ENCODE measurements at places on chromosomes 5 and 9.

DNA sequence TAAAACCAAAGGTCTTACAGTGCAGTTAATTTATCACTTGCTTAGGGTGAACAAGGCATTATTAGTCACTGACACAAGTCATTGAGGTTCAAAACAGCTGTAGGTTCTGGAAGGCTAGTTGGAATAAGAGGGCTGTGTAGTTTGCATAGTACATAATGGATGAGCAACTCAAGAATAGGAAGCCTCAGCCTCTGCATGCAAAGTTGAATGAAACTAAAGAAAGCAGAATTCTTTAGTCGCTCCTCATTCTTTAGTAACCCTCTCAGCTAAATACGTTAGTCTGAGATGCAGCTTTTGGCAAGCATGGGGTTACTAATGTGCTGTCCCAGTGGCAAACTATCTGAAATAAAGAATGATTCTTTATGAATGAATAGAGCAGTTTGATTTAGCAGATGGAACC is 74.2 kb downstream of the ADGRV1 start:
- no peak for DNase-seq

GRCh38 chr5:149062371-149063016 is 368 bp downstream of the SH3TC2 start:
- DNase-seq, result no peak

DNA sequence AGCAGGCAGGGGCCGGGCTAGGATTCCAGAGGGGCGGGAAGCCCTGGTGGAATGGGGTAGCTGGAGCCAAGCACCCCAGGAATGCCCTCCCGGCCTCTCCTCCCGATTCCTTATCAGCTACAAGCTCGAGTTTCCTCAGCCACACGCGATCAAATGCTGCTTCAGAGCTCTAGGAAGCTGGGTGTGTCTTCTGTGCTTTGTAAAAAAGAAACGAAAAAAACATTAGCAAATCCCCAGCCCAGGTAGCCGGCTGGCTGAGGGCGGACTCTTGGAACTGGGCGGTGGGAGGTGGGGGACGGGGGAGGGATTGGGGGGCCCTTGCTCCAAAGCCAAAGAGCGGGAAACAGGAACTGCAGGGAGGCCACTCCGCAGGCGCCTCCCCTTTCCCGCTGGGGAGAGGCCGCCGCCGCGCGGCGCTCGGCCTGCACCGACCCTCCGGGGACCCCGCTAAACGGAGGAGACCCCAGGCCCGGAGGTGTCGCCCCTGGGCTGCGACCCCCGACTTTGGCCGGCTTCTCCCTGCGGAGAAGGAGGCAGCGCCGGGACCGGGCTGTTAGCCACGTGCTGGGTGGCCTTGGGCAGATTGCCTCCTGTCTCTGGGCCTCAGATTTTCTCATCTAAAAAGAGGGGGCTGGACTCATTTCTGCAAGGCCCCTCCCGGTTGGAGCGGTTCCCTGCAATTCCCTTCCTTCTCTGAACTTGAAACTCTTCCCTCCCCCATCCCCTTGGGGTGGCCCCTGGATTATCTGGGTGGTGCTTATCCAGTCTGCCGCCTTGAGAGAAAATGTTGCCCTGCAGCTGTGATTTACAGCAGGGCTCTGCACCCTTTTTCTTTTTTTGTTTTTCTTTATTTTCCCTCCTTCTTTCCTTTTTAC is 40.9 kb upstream of the FABP6 start:
- no peak for DNase-seq

GRCh38 chr9:20619487-20620200 is 2.7 kb downstream of the MLLT3 start:
- DNase-seq, result peak; percentile 5

DNA sequence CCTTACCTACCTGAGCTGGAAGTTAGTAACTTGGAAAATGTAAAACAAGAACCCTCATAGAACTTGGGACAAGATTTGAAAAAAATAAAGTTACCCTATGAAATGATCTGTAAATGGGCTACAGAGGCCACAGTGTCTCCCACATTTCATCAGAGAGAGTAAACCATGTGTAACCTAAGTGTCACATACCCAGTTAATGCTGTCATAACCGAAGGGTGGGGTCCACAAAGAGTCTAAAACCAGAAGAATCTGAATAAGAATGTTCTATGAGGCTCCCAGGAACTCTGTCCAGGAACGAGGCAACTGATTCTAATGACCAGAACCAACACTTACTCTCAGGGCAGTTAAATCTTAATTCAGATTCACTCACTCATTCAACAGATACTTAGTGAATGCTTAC is 1.0 kb upstream of the FAM13B start:
- DNase-seq, result no peak

DNA sequence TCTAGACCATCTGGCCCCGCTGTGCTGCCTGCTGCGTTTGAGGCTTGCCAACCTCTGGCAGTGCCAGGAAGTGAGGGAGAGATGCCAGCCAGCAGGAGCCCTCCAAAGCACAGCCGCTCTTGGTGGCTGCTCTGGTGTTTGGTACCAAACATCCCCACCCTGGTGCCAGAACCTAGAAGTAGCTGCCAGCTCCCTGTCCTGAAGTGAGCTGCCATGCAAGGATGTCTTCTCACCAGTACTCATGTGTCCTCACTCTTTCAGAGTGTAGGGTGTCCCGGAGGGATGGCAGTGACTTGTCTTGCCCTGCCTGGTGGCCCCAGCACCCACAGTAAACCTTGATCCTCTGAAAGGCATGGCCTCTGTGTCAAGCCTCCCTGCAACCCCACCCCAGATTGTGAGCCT is 43.4 kb downstream of the AMBP start:
- no peak for DNase-seq

DNA sequence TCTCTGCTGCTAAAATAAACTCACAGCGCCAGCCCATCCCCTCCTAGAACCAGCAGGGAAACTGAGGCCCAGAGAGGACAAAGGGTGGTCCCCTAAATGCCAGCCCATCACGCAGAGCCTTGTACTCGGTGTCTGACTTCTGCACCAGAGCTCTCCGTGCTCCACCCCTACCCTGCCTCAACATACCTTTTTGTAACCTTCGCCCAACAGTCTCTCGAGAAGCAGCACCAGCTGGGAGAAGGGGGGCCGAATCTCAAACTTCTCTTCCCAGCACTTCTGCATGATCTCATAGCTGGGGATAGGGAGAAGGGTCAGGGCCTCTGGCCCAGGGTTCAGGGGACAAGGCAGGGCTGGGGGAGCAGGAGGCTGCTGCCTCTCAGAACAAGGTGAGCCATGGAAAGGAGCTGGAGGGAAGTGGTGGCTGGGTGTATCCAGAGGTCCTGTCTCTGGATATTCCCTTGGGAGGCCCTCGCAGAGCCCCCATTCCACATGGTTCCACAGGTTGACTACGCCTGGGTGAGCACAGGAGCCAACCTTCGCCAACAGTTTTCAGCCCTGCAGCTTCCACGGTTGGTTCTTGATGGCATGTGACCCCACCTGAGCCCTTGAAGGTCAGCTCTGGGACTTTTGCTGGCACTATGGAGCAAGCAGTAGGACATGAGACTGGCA is 32.3 kb upstream of the CSF1R start:
- DNase-seq, result no peak

GRCh38 chr5:56987171-56987570 is 35.2 kb upstream of the MIER3 start:
- DNase-seq, result no peak

DNA sequence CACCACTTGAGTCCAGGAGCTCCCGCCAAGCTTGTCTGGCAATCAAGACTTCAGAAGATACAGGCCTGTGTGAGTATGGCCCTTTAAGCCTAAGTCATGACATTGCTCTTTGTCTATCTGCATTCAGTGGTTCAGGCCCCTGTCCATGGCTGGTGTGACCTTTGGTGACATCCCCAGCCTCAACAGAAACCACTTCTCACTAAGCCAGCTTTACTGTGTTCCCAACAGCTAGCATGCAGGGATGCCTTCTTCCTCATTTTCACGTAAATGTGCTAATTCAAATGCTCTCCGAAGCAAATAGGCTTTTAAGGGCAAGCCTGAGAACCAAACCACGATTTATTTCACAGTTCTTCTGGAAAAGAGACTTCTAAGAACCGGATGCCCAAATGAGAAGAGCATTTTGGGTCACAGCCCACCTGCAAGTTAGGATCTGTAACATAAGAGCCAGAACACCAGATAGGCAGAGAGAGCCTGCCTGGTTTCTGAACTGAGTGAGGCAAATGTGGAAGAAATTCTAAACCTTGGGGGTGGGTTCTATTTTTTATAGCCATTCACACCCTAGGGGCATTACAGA is 14.9 kb downstream of the CD180 start:
- DNase-seq, result no peak

DNA sequence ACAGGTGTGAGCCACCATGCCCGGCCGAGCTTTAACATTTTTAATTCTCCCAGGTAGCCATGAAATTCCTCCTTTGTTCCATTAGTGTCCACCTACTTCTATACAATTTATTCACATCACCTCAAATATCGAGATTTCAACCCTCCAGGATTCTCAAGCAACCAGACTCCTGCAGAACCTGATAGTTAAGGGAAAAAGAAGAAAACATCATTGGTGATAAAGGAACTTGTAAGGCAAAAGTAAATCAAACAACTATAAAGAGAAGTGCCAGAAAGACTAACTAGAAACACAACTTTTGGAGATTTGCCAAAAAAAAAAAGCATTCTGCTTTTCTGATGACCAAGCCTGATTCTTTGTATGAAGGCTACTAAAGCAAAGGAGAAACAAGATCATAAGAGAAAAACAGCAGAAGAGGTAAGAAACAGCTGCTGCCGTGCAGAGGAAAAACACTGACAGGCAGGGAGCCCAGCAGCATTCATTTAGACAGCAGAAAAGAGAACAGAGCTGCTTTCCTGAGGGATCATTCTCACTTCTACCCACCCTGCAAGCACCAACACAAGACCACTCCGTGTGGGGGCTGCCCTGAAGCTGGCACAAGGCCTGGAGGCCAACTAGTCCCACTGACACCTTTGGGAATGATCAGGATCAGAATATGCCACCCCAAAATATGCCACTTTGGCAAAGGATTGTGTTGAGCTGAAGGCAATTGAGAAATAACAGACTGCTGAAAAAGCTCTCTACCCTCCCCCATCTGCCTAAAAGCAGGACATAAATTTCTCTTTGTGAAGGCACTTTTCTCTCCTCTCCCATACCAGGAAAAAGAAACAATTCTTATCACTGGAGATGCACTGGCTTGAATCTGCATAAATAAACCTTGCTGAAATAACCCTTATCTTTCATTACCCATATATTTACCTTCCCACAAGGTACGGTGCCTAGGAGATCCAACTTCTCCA is 75.1 kb downstream of the ALDH7A1 start:
- no peak for DNase-seq

DNA sequence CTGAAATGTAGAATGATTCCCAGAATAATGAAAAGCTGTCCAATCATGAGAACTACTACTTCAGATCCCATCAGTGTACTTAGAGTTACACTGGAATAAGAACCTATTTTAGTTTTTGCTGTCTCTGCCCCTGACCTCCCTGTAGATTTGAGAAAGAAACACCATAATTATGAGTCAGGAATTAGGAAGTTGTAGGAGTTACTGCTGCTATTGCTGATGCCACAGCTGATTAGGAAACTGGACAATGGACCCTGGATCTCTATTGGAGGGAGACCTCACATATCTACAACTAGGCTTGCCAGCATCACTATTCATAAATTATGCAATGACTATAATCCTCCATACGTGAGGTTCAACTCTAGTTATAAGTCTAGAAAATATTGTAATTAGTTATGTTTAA is 48.8 kb upstream of the EDIL3 start:
- no peak for DNase-seq

- no peak for DNase-seq
Observed at GRCh38 chr9:34253460-34253837, 74.6 kb downstream of the UBAP1 start.

- no peak for DNase-seq
Observed at GRCh38 chr5:111432883-111433536, 79.3 kb downstream of the STARD4 start.

GRCh38 chr5:143685246-143685815 is 126.6 kb upstream of the HMHB1 start:
- DNase-seq, result no peak

GRCh38 chr5:88758184-88758583 is 124.8 kb downstream of the MEF2C start:
- DNase-seq, result no peak

- no peak for DNase-seq
Observed at GRCh38 chr5:139402561-139403158, 1.2 kb downstream of the SPATA24 start.
